ENCODE measurements at places on chromosomes 12 and 14.

DNA sequence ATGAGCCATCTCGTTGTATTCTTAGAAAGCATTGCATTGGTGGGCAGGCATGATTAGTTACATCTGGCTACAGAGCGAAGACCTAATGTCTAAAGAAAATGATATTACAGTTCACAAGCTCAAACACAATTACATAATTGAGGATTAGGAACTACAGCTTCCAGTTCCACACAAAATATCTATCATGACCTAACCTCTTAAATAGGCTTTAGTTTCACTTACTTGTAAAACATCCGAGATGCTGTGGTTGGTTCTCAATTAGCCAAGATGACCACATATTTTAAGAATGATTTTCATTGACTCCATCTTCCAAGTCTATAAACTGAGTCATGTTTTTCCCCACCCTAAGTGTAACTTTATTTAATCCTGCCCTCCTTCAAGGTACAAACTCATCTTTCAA lies 69.5 kb downstream of the LRIG3 start:
- no peak for DNase-seq

DNA sequence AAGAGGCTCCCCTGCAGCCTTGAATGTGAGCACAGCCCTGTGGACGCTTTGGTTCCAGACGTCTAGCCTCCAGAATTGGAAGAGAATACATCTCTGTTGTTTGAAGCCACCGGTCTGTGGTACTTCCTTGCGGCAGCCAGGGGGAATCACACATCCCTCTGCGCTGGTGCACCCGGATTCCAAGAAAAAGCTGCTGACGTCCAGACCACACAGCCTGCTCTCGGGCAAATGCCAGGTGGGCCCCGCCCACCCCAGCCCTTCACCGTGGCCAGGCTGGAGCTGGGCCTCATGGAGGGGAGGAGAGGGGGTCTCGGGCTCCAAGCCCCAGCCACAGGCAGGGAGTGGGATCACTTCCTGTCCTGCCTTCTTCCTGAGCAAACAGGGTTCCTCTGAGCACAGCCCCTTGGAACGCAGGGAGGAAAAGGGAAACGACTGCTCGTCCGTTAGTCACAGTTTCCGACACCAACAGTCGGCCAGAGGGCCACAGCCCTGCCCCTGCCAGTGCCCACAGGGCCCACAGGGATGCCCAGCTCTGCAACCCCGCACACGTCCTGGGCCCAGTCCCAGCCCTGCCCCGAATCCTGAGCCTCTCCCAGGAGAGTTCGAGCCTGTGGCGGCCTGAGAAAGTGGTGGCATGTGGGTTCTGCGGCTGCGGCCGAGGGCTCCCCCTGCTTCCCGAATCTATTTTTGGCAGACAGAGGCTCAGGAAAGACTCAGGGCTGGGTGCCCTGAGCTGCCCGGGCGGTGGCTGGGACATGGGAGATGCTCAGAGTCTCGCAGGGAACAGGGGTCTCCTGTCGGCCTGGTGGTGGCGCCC lies 85.3 kb downstream of the RFLNA start:
- no peak for DNase-seq

GRCh38 chr14:71665157-71665556 lies 267.1 kb upstream of the RGS6 start:
- DNase-seq, result no peak

DNA sequence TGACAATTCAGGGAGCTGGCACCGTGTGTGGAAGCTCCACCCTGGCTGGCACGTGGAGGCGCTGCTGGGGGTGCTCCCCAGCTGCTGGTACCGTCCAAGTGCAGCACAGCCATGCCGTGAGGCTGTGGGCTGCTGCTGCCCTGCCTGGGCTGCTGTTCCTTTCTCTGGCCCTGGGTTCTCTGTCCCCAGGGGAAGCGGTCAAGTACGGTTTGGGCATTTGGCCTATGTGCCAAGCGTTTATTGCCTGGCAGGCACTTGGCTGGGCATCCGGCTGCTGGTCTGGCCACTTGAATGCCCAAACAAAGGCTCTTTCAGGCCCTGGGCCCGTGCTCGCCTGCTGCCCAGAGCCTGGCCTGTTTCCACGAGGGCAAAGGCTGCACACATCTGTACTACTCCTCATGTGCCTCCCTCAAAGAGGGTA lies 39.6 kb downstream of the RHOF start:
- peak; percentile 97 for DNase-seq

- DNase-seq, result peak; percentile 52
Measured at GRCh38 chr12:93502802-93503623, 35.7 kb downstream of the MRPL42 start.

GRCh38 chr12:132514216-132514820 lies 24.4 kb downstream of the FBRSL1 start:
- DNase-seq, result no peak

DNA sequence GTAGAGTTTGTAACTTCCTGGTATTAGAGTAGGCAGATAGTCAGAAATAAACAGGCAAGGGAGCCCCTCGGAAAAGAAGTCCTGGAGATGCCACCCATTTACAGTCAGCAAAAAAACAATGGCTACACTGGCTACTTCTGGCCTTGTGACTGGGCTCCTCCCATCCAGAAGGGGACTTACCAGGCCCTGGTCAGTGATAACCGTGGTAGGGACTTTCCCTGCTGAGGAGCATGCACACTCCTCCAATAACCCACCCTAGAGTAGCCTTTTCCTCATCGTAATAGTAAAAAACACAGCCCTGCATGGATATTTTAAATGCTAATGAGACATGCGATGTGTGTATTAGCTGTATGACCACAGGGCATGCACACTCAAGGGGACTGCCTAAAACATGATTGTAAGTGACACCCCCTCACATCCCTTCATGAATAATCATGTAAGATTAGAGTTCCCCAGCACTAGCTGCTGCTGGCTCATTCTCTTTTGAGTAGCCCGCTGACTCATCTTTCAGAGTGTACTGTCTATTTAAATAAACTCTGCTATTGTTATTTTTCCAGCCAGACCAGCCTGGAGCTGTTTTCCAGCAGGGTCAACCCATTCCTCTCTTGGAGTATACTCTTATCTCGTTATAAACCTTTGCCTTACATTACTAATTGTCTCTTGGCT lies 413.8 kb upstream of the TMTC1 start:
- no peak for DNase-seq

DNA sequence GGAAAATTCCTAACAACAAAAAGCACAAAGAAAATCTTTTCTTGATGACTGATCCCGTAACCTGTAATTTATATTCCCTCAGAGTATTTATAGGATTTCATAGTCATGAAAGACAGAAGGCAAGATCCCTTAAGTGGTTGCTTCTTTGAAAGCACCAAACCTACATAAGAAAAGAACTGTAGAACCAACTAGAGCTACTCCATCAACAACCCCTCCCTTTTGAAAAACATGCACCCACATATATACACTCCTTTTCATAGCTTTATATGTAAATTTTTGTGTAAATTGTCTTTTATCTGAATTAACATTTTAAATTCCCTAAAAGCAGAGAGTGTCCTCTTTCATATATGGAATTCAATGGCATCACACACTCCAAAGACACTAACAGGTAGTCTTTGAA lies 215.3 kb downstream of the CEP128 start:
- no peak for DNase-seq

Data from thyroid gland (tissue), 4 donors.